ENCODE measurements at places on chromosomes 13 and 19.

- DNase-seq, result no peak
Observed at GRCh38 chr13:19967621-19968020, 9.1 kb downstream of the ZMYM2 start.

DNA sequence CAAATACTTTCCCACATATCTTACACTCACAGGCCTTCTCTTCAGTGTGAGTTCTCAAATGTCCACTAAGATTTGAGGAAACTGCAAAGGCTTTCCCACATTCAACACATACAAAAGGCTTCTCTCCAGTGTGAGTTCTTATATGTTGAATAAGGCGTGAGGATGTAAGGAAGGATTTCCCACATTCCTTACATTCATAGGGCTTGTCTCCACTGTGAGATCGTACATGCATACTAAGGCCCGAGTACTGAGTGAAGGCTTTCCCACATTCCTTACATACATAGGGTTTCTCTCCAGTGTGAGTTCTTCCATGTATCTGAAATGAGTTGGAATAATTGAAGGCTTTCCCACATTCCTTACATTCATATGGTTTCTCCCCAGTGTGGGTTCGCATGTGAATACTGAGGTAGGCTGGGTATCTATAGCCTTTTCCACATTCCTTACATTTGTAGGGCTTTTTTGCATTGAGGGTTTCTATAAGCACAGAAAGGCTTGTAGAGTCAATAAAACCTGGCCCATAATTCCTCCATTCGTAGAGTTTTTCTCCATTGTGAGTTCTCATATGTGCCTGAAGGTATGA, 9.6 kb downstream of the ZNF426 start:
- no peak for DNase-seq

DNA sequence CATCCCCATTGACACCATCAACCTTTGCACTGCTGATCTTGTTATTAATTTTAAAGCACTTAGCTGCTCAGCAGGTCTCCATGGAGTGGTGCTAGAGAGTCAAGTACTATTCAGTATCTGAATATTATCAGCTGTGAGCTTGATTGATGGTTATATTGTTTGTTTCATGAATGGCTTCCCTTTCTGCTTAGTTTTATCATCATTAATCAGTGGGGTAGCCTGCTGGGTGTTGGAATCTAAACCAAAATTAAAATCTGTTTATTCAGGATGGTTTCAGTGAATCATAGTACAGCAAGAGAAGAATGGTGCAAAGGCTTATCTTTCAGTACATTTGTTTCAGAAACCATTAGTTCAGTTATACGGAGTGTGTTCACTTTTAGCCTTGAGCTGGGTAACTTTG, 42.5 kb upstream of the SCEL start:
- DNase-seq, result no peak

GRCh38 chr13:91529739-91530482, 131.5 kb downstream of the GPC5 start:
- no peak for DNase-seq

- no peak for DNase-seq
Observed at GRCh38 chr13:45205124-45205523, 4.3 kb upstream of the KCTD4 start.

DNA sequence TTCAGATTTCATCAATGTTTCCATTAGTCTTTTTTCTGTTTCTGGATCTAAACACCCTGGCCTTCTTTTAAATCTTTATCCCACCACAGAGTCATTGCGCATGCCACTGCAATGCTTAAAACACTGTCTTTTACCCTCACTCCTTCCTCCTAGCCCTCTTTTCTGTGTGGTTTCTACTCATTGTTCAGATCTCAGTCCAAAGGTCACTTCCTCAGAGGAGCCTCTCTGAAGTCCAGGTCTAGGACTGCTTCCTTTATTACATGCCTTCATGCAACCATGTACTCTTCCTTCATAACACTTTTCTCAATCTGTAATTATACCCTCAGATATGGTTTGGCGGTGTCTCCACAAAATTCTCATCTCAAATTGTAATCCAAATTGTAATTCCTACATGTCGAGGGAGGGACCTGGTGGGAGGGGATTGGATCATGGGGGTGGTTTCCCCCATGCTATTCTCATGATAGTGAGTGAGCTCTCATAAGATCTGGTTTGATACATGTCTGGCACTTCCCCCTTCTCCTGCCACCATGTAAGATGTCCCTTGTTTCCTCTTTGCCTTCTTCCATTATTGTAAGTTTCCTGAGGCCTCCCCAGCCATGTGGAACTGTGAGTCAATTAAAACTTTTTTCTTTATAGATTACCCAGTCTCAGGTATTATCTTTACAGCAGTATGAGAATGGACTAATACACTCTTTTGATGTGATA, 808.9 kb downstream of the DIAPH3 start:
- no peak for DNase-seq

- no peak for DNase-seq
Observed at GRCh38 chr19:38793177-38793576, 4.2 kb downstream of the LGALS7B start.

- DNase-seq, result no peak
Observed at GRCh38 chr19:17868669-17869068, 3.1 kb upstream of the SLC5A5 start.

- DNase-seq, result peak; percentile 39
Observed at GRCh38 chr13:60397704-60398378, 821 bp downstream of the TDRD3 start.

- no peak for DNase-seq
Observed at GRCh38 chr13:76292726-76293125, 593.5 kb downstream of the KCTD12 start.

DNA sequence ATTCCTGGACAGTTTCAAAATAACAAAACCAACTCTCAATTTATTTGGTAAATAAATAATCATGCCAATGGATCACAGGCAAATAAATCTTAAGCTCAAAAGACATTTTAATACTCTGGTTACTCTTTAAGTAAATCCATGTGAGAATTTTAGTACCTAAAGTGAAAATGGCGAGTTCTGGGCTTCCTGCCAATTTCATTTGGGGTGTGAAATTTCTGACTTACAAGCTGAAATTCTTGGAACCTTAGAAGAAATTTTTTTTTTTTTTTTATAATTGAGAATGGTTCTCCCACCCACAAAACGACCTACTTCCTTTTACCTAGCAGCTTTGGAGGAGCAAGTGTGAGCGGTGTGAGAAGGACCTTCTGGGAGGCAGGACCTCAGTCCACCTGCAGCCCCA, 354.5 kb upstream of the NBEA start:
- no peak for DNase-seq

- DNase-seq, result no peak
Observed at GRCh38 chr13:40770609-40770933, 419 bp downstream of the MRPS31 start.

DNA sequence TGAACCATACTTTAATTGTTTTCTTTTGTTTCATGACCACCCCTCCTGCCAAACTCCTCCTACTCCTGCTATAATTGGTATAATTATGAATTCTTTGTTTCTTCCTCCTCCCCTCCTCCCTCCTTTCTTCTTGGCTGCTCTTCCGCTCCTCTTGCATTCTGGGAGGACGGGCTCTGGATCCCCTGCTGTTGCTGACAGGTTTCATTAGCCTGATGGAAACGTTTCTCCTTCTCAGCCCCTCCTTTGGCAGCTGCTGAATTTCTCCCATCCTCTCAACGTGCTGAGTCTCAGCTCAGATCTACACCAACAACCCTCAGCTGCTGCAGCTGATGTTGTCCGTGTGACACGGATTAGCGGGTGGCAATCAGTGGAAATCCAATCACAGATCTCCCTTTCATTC, 97.1 kb upstream of the UBAC2 start:
- peak; percentile 27 for DNase-seq

DNA sequence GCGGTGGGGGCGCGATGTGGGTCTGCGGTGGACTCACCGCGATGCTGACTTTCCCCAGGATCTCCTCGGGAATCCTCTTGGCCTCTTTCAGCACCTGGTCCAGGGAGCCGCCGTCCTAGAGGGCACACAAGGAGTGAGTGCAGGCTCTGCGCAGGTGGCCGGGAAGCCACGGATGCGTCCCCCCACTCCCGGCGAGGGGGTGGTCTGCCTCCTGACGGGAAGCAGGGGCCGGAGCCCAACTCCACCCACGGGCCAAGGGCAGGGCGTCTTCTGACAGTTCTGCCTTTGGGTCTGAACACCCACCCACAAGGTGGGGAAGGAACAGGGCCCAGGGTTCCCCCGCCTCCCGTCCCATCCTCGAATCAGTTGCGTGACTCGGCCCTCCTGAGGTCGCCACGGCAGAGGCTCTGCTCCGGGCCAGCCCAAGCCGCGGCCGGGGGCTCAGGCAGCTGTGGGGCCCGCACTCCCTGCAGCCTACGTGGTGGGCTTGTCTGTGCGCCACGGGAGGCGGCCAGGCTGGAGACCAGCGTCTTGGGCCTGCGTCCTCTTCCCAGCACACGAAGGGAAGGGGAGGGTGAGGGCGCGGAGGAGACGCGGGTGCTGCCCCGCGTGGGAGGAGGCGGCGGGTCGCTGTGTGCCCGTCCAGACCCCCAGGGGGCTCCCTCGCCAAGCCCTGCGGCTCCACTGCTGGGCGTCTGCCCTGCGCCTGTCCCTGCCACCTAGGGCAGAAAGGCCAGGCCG, 21.4 kb downstream of the MAP2K2 start:
- no peak for DNase-seq

GRCh38 chr13:46334035-46334822, 52.8 kb downstream of the RUBCNL start:
- DNase-seq, result no peak

DNA sequence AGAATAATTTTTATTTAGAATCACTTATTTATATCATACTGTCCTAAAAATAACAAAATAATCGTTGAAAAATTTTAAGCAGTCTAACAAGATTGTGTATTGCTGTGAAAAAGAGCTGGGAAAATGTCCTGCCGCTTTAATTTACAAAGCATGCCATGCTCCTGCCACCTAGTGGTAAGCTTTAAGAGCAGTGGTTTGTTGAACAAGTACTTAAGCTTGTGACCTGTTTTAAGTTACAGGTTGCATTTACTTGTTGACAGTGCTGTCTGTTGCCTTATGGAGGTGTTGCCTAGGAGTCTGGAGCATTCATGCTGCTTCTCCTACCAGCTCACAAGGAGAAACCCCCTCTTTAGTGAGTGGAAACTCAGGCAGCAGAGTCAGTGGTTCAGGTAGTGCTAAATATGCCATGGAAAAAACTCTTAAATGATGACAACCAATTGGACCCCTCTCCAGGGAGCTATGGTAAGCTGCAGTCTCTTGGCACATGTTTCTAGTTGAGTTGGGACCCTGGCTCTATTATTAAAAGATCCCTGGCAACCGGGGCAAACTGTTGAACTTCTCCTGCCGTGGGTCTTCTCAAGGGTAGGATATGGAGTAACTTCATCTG, 68.4 kb downstream of the SPATA13 start:
- DNase-seq, result no peak

- no peak for DNase-seq
Observed at GRCh38 chr13:74218291-74218690, 84.1 kb upstream of the KLF12 start.

GRCh38 chr13:112346173-112346898, 29.8 kb upstream of the SPACA7 start:
- DNase-seq, result no peak

DNA sequence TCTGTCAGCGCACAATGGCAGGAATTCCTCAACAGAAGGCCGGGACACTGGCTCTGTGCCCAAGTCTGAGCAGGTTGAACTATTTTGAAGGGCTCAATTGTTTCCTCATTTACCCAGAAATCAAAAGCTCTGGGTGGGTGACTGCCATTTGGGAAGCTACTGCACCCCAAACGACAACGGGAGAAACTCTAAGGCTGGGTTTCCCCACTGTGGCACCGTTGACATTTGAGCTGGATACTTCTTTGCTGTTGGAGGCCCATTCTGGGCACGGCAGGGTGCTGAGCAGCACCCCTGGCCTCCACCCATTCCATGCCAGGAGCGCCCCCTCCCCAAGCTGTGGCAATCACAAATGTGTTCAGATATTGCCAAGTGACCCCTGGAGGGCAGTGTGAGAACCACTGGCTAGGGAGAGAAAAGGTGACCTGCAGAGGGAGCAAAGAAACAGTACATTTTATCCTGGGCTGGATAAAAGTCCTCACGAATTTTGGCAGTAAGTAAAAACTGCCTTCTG, 62.5 kb downstream of the RFX2 start:
- no peak for DNase-seq

DNA sequence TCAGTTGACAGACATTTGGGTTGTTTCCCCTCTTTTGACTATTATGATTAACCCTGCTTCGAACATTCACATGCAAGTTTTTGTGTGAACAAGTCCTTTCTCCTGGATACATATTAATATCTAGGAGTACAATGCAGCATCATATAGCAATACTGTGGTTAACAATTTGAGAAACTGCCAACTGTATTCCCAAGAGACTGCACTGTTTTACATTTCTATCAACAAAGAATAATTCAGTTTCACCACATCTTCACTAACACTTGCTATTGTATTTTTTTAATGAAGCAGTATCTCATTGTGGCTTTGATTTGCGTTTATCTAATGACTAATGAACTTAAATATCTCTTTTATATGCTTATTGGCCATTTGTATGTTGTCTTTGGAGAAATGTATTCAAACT, 184.6 kb upstream of the NBEA start:
- no peak for DNase-seq

- DNase-seq, result no peak
Observed at GRCh38 chr13:31011901-31012654, 79.6 kb downstream of the TEX26 start.

- DNase-seq, result no peak
Observed at GRCh38 chr19:28170066-28170465, 1042.9 kb downstream of the UQCRFS1 start.

DNA sequence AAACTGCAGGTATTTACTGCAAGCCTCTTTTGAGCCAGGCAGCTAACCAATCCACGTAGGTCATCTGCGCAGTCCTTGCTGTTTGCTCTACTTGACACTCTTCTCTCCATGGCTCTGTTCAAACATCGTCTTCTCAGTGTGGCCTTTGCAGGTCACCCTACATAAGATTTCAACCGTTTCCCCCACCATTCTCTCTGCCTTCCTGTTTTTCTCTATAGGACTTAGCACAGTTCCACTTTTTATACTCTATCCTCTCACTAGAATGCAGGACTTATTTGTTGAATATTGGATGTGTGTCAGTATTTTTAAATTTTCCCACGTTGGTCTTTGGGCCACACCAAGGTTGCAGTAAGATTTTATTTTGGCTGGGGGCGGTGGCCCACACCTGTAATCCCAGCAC, 1.7 kb upstream of the FBXW9 start:
- no peak for DNase-seq

DNA sequence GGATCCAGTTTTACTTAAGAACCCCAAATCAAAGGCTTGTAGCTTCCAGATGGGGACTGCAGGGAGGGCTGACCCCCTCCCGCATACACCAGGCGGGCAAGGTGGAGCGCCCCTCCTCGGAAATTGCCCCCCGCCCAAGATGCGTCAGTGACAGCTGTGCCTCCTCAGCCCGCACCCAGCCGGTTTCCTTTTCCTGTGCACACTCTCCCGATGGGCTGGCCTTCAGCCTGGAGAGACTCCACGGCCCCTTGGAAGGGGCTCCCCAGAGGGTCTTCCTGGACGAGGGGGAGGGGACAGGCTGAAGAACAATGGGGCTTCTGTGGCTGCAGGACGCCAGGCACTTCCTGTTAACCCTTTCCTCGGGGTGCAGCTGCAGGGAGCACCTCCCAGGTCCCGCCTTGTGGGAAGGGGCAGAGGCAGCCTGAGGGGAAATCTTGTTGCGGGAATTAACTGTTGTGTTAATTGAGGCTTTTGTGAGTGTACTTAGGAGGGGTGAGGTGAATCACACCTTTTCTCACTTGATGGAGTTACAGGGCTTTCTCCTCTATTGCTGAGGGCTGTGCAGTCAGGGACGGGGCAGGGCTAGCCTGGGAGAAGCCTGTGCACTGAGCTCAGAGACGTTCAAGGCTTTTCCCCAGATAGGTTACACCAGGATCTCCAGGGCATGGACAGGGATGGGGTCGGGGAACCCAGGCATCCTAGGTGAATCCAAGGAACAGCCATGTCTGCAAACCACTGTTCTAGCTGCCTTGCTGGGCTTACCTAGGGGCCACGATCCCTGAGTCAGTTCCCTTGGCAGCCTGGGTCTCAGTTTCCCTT, 14.3 kb downstream of the IER2 start:
- DNase-seq, result no peak
